Kasumi-1 (cell line): ENCODE measurements at places on chromosomes 11 and 22.
A peak's percentile ranks its signal among the peaks of the same experiment; 100 is the strongest.

GRCh38 chr22:19275513-19275912 lies 16.0 kb downstream of the CLTCL1 start:
- no peak for DNase-seq

GRCh38 chr11:42311514-42311913 lies 852.1 kb upstream of the LRRC4C start:
- DNase-seq = peak; percentile 79

DNA sequence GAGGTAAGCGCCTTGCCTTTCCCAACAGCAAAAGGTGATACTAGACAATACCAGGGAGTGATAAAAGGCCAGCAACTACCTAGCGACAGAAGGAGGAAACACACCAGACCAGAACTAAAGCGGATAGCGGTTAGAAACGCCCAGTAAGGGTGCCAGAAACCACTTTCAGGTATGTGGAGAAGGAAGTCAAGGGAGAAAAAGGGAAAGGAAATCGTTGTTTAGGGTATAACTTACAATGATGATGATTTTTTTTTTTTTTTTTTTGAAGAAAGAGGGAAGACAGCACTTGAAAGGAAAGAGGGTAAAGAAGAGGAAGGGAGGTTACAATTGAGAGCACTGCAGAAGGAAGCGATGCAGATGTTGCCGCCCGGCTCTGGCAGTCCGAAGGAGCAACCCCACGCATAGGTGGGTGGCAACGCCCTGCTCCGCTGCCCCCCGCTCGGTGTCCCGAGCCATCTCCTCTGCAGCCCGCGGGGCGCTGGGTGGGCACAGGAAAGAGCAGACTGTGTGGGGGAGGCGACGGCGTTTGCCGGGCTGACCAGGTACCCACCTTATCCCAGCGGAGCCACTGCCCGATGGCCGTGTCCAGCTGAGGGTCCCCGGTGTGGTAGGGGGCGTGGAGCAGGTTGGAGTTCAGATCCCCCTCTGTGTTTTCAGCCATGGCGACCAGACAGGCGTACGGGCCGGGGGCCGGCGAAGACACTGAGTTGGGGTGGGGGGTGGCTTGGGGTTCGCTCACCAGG lies 561 bp downstream of the PGM2L1 start:
- peak; percentile 69 for DNase-seq

- no peak for DNase-seq
Observed at GRCh38 chr11:63919267-63920125, 2.5 kb upstream of the RCOR2 start.
